Psoas muscle (tissue), 8 donors: ENCODE measurements at places on chromosomes 6 and 20. TPM values are rescaled to one million over a fixed set of nuclear protein-coding genes. Genes with fewer than 3 reads are reported as not detected.

- DNase-seq: no peak
Measured at GRCh38 chr6:15079288-15079817, 166.5 kb upstream of the JARID2 start.

GRCh38 chr6:90311569-90311968 is 14.9 kb upstream of the BACH2 start:
- no peak for DNase-seq

DNA sequence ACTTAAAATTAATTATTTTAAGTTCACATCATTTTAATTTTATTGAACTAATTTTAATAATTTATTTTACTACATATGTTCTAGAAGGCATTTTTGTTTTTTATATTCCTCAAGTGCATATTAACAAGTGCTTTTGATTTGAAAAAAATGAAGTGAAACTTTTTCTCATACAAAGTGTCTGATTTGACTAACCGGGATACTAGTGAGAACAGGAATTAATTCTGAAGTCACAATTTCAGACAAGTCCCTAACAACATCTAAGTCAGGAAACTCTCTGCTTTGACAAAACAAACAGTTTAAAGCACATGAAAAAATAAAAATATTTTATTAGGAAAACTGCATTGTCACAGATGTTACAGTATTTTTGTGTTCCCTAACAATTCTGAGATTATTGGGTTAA is 1166.3 kb upstream of the CITED2 start:
- no peak for DNase-seq

DNA sequence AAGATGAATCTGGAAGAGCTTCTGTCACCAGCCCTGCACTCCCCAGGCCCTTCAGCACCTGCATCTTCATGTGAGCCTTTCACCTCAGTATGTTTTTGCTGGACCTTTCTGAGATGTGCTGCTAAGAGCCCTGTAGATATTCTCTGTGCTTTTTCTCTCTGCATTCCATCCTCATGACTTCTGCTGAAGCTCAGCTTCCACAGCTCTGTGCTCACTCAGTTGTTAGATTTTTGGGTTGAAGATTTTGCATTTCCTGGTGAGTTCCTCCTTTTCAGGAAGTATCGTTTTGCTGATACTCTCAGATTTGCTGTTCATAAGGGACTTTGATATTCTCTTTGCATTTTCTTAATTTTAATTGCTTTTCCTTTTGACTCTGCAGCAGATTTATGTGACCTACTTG is 18.3 kb downstream of the KIAA1586 start:
- no peak for DNase-seq

GRCh38 chr20:60952861-60953260 is 299.2 kb upstream of the CDH4 start:
- DNase-seq: no peak

DNA sequence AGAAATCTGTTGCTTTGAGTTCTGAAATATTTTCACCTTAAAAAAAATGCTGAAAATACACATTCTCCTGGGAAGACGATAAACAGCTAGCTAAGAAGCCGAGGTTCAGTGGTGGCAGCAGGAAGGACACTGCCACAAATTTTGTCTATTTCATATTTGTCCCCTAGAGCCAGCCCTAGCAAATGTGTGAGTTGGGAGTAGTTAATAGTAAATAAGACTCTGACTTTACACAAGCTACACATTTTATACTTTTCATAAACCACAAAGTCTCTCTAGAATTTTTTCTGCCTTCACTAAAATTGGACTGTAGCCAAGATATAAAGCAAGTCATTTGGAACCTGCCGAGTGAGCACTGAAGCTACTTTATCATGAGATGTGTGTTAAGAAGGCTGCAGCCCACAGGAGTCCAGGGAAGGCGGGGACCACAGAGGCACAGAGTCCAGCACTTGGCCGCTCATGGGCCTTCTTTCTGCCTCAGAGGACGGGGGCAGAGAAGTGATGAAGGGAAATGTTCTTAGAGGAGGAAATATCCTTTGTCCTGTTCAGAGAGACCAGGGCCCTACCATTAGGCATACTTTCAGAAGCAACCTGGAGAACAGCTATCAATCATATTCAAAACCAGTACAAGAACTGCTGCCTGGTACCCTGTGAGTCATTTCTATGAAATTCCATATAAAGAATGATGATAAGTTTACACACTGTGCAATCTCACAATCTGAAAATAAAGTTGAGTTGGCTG is 241.7 kb upstream of the TAB2 start:
- no peak for DNase-seq

GJA10 gene
- polyA plus RNA-seq: not detected
